NCI-H748 treated with DMSO at 0.1 percent for 48 hours (cell line): ENCODE measurements at places on chromosomes 12 and 14.

DNA sequence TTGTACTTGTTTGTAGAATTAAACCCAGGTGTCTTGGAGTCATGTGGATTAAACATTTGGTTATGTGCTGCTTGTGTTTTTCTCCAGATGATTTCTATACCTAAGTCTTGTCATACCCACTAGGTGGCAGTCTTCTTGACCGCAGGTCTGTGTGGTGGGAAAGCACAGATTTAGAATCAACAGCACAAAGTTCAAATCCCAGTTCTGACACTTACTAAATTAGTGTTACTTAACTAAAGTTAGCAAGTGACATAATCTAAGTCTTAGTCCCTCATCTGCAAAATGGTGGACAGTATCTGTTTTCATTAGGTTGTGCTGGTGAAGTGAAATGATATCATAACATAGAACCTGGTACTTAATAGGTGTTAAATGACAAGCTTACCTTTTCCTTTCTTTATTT lies 151.0 kb upstream of the ARHGAP5 start:
- peak; percentile 10 for DNase-seq

GRCh38 chr12:31853977-31854376 lies 105.2 kb upstream of the RESF1 start:
- no peak for DNase-seq

GRCh38 chr14:64235652-64236640 lies 58.2 kb downstream of the ESR2 start:
- DNase-seq: no peak

GRCh38 chr12:5485454-5485853 lies 53.5 kb downstream of the NTF3 start:
- DNase-seq: no peak

- DNase-seq: no peak
Measured at GRCh38 chr12:94704452-94705306, 54.3 kb upstream of the TMCC3 start.

DNA sequence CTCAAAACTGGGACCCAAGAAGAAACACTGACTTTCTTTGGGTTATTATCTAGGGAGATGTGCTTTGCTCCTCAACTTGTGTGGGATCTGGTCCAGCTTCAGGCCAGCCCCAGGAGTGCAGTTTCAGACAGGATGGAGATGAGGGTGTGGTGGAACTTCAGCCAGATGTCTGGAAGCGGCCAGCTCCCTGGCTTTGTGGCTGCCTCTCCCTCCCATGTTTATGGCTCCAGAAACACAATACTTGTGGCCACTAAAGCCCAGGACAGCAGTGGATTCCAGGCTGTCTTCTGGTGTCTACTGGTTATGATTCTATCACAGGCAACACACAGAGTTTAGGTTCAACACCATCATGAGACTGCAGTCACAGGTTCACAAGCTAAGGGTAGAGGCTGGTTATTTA lies 44.2 kb upstream of the EMP1 start:
- no peak for DNase-seq

DNA sequence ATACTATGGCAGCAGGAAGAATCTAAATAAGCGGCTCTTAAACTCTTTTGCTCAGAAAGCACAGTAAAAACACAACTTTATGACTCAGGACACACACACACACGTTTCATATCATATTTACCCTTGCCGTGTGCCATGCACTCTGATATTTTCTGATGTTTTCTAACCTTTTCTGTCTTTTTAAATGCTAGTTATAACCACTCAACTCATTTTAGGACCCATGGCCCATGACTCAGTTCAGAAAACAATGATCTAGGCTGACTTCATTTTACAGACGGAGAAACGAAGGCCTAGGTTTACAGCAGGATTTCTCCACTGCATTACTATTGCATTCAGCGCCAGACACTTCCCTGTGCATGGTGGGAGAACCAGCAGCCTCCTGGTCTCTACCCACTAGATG lies 9.1 kb downstream of the VWF start:
- no peak for DNase-seq

- DNase-seq: peak; percentile 39
Measured at GRCh38 chr14:39491134-39491571, 58.9 kb upstream of the FBXO33 start.

- DNase-seq: no peak
Measured at GRCh38 chr12:94191811-94192210, 43.4 kb downstream of the PLXNC1 start.

- DNase-seq: peak; percentile 71
Measured at GRCh38 chr14:89955022-89955744, 544 bp upstream of the TDP1 start.

- DNase-seq: no peak
Measured at GRCh38 chr12:11209113-11209512, 22.4 kb upstream of the TAS2R42 start.

DNA sequence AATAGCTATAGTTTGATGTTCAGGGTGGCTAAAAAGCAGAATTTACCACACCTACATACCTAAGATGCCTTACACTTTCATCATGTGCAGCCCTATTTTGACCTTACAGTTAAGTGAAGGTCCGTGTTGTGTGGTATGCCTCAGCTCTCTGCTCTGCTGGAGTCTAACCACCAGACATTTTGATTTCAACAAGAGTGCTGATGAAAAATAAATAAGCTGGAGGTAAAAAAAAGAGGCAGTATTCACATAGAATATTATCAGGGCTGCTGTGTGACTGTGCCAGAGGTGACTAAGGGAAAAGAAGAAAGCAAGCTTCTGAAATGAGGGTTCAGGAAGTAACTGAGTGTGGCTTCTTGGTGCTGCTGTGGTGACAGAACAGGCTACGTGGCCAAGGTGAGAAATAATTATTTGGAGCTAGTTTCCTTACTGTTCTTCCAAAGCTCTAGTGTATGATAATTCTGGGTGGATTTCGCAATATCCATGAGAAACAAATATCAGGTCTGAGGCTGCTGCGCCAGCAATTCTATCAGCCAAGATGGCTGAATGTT lies 188.8 kb downstream of the STXBP6 start:
- peak; percentile 39 for DNase-seq

DNA sequence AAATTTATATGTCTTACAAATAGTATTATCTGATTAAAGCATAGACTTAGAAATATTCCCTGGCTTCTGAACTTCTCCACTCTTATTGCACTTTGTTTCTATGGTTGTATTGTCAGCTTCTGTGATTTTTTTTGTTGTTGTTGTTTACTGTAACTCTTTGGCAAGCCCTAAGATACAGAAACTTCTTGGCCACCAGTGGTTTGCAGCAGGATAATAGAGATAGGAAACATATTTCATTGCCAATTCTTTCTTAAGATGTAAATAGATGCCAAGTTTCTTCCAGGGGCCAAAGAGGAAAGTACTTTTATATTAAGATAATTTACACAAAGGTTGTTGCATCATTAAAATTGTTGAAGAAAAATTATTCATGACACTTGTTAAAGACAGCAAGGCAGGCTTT lies 123.8 kb downstream of the PTPRB start:
- no peak for DNase-seq

DNA sequence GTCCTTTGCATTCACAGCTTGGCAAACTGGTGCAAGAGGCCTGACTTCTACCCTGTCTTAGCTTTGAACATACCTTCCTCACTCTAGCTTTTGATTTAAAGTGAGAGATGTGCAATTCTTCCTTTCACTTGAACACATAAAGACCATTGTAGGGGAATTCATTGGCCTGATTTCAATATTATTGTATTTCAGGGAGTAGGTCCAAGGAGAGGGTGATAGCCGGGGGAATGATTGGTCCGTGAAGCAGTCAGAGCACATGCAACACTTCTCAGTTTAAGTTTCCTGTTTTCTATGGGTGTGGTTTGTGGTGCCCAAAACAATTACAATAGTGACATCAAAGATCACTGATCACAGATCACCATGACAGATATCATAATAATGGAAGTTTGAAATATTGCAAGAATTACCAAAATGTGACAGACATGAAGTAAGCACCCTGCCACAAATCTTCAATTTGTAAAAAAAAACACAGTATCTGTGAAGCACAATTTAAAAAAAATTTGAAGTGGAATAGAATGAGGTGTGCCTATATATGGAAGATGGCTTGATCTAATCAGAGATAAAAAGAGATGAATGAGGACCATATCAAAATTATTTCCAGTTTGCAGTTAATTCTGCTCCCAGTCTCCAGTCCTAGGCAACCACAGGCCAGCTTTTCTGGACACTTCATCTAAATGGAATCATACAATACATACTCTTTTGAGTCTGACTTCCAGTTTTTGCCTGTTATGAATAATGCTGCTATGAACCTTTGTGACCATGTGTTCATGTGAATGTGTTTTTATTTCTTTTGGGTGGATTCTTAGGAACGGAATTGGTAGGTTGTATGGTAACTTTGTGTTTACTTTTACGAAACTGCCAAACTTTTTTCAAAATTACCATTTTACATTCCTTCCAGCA lies 23.2 kb downstream of the BORCS5 start:
- no peak for DNase-seq

- no peak for DNase-seq
Measured at GRCh38 chr12:50676756-50677155, 87.1 kb upstream of the ATF1 start.

DNA sequence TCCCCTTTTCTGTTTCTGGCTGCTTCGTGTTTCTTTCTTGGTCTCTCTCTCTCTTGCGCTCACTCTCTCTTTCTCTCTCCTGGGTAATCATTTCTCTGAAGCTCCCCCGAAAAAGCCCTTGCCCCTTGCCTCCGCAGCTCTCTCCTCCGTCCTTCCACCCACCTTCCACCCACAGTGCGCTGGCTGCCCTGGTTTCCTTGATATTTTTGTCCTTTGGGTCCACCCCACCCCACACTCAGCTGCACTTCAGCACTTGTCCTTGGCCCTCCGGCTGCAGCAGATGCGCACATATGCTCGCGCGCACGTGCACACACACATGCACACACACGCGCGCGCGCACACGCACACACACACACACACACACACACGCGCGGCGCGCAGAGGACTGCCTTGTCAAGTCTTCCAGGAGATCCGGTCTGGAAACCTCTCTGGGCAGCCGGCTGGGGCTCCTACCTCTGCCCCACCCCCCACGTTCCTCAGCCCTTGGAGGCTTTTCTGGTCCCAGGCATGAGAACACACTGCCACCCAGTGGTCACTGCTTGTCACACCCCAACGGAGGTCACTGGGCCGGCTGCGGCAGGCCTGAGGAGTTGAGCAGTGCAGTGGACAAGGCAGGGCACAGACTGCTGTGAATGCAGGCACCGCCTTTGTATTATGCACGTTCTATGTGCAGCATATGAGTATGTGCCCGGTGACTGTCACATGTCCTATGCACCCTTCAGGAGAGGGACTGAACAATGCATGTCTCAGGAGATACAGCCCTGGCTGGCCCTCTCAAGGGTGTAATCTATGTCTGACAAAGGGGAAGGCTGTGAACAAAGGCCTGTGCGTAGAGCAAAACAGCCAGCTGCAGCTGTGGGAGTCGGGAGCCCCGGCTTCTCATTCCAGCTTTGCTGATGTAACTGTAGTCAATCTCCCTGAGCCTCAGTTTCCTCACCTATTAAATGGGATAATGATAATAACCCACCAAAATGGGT lies 6.5 kb downstream of the LAG3 start:
- peak; percentile 61 for DNase-seq

DNA sequence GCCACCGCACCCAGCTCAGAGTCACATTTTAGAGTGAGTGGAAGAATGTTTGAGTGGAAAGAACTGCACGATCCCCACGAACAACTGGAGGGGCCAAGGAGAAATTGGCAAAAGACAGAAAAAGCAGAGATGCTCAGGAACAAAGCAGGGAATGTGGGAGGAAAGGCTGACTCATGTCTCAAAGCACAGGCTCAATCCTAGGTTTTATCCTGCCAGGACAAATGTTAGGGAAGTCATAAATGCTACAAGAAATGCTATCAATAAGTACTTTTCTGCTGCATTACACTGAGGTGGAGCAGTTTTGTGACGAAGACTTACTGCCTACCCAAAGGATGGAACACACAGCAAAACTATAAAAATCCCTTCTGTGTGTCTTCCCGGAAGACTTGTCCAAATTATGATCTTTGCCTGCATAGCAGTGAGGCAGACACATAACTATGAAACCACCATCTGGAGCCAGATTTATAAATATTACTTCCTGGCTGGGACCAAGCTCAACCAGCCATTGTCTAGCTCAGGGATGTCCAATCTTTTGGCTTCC lies 26.7 kb downstream of the NIN start:
- no peak for DNase-seq

GRCh38 chr14:65531148-65531547 lies 118.6 kb downstream of the FUT8 start:
- no peak for DNase-seq

GRCh38 chr12:20883288-20883687 lies 72.8 kb downstream of the SLCO1B3 start:
- DNase-seq: no peak

- no peak for DNase-seq
Measured at GRCh38 chr12:121792607-121793439, 665 bp downstream of the RHOF start.

DNA sequence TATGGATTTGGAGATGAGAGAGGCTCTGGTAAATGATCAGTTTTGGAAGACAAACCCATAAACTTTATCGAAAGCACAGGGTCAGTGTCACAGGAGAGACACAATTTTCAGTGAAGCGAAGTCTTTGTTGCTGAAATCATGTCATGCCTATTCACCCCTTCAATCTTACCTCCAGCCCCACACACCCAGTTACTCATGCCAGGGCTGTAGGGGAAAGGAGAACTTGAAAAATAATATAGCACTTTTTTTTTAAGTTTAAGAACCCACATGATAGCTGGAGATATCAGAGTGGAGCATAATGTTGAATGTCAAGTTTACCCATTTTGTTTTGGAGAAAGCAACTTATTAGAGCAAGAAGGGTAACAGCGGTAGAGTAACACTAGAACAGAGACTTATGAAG lies 107.4 kb downstream of the SSPN start:
- DNase-seq: no peak

GRCh38 chr14:38490273-38490672 lies 234.4 kb upstream of the CLEC14A start:
- DNase-seq: no peak

DNA sequence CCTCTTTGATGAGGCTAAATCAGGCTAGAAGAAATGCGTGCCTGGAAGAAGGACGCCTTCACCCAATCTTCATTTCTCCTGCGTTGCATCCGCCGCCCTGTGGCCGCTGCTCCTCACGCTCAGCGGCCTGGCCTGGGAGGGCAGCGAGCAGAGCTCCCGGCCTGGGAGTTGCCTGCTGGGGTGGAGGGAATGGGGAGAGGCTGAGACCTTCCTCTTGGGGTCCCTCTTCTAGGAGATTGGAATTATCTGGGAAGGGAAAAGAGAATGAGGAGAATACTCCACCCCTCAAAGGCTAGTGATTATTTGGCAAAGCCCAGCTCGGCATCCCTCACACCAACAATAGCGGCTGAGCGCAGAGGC lies 2.4 kb upstream of the HOXC12 start:
- DNase-seq: no peak

- no peak for DNase-seq
Measured at GRCh38 chr14:85663256-85663655, 133.3 kb downstream of the FLRT2 start.

DNA sequence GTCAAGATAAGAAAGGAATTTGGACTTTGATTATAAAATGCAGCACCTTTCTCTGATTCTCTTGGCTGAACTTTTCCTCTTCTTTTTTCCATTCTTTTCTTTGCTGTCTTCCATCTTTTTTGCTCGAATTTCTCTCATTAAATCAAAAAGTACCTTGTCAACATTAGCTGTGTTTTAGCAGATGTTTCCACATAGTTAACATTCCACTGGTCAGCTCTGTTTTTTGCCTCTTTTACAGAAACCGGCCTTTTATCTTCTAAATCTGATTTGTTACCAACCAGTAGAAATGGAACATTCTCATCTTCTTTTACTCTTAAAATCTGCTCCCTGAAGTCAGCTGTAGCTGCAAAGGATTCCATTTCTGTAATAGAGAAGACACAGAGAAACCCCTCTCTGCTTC lies 71.1 kb upstream of the SYT1 start:
- no peak for DNase-seq

GRCh38 chr14:65103150-65103760 lies 938 bp upstream of the MAX start:
- DNase-seq: peak; percentile 67
